NCI-H1930 (cell line): ENCODE measurements at places on chromosomes 12 and 14.

DNA sequence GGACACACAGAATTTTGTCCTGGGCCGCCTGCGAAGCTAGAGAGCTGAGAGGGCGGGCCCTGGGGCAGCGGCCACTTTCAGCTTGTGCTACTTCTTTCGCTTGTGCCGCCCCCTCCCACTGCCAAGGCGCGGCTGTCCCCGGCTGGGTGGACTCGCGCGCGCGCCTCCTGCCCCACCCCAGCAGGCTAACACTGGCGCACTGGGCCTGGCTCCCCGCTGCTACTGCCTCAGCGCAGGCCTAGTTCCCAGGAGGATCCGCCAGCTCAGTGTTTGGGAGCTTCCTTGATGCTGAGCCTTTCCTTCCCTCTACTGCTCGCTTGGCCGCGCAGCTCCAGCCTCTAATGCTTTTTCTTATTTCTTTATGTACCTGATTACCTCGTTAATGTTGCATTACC is 27.4 kb upstream of the METAP2 start:
- no peak for DNase-seq

- DNase-seq = no peak
These were observed 211.8 kb upstream of the AVPR1A start for GRCh38 chr12:63362791-63363190.

DNA sequence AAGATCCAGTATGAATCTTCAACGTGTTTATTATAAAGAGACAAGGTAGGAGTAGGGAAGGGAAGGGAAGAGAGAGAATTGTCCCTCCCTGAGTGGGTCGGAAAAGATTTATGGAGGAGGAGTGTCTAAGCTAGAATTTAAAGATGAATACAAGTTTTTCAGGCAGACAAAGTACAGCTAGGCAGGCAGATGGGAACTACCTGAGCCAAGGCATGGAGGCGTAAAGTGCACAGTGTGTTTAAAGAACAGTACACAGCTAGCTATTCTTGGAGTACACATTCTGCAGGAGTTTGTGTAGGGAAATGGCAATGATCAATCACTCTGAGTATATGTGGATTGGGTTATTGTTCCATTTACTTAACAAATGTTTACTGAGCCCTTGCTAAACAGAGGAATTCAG is 20.1 kb downstream of the PLEKHG7 start:
- DNase-seq = no peak

GRCh38 chr12:121770388-121770787 is 23.1 kb downstream of the RHOF start:
- DNase-seq = no peak

- no peak for DNase-seq
These were observed 6.9 kb downstream of the ATP2A2 start for GRCh38 chr12:110287986-110288385.

- DNase-seq = no peak
These were observed 28.1 kb downstream of the KLHDC2 start for GRCh38 chr14:49796025-49796424.

GRCh38 chr14:63949696-63950095 is 96.9 kb downstream of the SYNE2 start:
- no peak for DNase-seq

DNA sequence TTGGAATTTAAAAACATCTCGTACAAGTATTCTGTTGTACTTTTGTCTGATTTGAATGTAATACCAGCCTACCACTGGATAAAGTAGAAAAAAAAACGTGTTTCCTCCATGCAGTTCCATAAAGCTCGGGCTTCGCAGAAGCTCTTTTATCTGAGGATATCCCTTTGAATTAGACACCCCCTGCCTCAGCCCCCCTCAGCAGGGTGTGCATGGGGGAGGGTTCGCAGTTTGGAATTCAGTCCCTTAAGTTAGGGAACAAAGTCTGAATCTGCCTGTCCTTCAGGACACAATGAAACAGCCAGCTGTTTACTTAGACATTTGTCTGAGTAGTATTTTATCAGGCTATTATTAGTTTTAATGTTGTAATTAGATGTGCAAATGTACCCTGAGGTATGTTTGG is 234.0 kb upstream of the CAND1 start:
- DNase-seq = peak; percentile 80

GRCh38 chr12:40254455-40255085 is 29.8 kb downstream of the LRRK2 start:
- no peak for DNase-seq

DNA sequence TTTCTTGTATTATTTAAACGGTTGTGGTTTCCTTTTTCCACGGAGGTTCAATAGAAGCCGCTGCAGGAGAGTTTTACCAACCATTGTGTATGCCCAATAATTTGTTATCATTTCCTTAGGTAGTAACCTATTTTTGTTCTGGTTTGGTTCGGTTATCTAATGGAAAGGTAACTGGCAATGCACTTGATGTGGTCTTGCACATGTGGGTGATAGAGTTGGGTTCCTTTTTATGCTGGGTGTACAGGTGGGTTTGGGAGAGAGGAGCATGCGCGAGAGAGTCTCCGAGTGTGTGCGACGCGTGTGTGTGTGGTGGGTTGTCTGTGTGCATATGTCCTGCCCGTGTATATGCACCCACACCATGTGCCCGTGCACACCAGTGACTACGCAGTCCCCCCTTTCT is 102.7 kb upstream of the FKBP4 start:
- DNase-seq = no peak

GRCh38 chr12:52952076-52952801 is 3.3 kb downstream of the KRT18 start:
- no peak for DNase-seq

DNA sequence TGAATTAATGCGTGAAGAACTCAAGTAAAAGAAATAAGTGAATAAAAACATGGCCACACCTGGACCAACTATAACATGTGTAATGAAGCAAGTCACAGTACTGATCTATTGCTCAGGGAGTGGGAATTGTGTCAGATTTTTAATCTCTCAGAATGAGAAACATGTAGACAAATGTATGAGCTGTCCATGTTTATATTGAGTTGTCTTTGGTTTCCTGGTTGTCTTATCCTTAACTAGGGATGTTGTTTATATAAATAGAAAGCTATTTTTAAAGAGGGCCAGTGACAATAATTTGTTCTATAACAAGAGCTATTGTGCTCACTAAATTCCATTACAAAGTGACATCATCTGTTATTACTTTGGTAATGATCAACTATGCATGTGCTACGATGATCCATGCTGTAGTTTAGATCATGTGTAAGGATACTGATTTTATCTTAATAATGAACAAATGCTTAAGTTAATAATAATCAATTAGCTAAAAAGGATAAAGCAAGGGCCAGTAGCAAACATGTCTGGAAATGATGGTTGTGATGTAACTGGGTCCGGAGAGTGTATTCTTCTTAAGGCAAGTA is 91.3 kb upstream of the RTL1 start:
- DNase-seq = no peak

DNA sequence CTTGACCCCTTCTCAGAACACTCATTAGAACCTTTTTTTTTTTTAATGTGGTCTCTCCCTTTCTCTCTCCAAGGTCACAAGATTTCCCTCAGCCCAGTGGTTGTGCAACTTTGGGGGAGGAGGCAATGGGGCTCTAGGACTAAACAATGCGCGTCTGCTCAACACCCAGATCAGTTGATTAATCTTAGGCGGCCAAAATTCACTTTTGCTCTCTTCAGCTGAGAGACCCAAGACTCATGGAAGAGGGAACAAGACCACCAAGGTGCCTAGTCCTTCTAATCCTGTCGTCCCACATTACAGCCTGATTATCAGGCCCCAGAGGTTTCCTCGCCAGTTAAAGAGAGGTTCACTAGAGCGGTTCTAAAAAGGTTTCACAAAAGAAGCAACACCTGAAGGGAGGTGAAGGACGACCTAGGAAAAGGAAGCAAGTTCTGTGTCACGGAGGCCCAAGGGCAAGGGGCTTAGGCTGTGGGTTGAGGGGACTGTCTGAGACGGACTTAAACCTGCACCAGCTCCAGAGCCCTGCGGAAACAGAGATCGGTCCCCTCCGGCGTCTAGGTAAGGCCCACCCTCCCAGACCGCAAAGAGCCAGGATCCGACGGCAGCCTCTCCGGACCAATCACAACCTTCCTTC is 824 bp upstream of the TARBP2 start:
- DNase-seq = no peak

GRCh38 chr12:81079280-81080076 is 1.6 kb downstream of the ACSS3 start:
- no peak for DNase-seq

DNA sequence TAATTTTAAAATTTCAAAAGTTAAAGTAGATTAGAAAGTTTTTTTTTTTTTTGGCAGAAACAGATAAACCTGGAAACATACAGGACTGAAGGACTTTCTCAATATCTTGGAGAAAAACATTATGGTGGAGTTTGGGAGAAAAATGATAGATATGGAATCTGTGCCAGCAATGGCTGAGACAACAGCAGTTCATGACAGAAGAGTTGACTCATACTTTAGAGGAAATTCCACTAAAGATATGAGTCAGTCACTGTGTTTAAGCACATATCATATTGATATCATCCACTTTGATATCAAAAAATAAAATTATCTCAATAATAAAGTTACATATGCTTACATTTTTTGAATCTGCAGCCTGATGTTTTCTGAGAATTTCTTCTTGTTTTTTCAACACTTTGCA is 193.9 kb upstream of the OR4E1 start:
- DNase-seq = no peak

DNA sequence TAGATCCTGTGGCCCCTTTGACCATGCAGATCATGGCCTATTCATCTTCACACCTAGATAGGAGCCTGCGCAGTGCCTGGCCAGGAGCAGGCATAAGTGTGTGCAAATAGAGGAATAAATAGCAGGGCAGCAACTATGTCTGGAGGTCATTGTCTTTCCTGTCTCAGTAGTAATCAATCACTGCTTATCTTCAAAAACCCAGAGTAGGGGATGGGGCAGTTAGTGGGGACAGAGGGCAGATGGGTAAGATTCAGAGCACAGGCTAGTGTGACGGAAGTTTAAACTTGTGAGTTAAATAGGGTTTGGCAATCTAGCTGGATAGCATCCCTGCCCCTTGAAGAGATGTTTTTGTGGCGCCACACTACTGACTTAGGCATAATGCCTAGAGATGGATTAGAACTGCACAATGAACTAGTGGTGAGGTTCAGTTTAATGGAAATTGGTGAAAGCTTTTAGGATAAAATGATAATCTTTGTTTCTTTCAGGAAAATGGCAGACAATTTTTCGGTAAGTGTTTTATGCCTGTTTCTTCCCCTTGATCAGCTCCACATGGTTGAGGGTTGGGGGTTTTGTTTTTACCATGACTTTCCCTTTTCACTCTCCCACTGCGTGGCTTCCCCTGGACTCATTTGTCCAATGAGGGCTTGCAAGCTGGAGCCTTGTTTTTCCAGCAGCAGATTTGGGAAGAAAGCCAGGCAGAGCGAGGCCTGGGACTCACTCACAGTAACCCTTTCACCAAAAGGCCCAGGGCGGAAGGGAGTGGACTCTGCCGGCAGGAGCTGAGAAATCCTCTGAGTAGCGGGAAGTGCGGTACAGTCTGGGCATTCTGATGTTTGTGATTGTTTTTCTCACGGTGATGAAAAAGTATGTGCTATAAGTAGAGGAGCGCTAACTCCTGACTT is 8.1 kb downstream of the LGALS3 start:
- DNase-seq = no peak

GRCh38 chr14:106174206-106174605 is 647.8 kb downstream of the TMEM121 start:
- no peak for DNase-seq

- DNase-seq = no peak
These were observed 75.2 kb downstream of the TMEM121 start for GRCh38 chr14:105601360-105602242.

GRCh38 chr12:659090-659683 is 4.1 kb downstream of the NINJ2 start:
- DNase-seq = no peak

GRCh38 chr14:102394717-102395375 is 32.1 kb downstream of the TECPR2 start:
- no peak for DNase-seq

DNA sequence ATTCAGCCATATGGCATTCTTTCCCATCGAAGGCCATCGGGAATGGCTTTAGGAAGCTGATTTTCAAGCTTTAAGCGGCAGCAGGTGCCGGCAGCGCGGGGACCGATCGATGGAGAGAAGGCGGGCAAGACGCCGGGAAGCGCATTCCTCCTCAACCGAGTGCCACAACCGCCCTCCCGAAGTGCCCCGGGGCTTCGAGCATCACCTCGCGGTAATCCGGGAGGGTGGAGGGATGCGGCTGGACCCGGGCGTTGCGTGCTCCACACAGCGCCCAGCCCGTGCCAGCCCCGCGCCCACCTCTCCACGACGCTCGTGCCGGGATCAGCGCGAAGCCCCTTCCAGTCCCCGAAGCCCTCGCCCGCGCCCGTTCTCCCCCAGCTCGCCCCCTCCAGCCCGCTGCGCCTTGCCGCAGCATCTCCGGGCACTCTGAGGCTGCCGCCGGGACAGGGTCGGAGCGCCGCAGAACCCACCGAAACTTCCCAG is 3.2 kb downstream of the USP44 start:
- peak; percentile 45 for DNase-seq

DNA sequence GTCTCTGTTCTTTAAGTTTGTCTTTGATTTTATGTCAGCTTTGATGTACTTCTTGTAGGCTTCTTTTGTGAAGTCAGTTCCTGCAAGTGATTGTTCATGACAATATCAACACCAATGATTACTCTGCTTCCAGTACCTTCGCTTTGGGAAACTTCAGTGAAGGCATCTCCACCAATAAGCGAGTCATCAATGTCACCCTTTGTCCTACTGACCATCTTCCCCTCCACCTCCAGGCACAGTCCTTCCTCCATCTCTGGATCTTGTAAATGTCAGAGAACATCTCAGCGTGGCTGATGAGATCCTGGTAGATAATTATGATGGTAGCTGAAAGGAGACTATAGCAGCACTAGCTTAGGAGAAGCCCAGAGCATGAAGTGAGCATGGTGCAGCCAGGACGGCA is 40.4 kb upstream of the A2M start:
- no peak for DNase-seq

DNA sequence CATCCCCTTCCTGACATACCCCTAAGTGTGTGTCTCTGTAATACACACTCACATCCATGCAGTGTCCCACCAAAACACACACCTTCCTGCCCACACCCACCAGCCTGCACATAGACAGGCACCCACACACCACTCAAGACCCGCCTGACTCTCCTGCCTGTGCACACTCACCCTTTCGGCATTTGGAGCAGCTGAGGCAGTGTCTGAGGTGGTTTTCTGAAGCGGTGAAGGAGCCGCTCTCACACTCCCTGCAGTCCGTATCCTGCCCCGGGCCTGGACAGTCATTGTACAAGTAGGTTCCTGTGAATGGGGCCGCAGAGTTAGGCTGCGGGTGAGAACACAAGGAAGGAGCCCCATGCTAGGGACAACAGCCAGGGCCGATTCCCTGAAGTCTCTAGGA is 8.3 kb downstream of the TNFRSF1A start:
- DNase-seq = no peak

- DNase-seq = no peak
These were observed 84.3 kb downstream of the PLCZ1 start for GRCh38 chr12:18653465-18653864.
